ENCODE measurements at places on chromosomes 13 and 19. TPM values are rescaled to one million over a fixed set of nuclear protein-coding genes. Genes with fewer than 3 reads are reported as not detected.
A peak's percentile ranks its signal among the peaks of the same experiment; 100 is the strongest.

DNA sequence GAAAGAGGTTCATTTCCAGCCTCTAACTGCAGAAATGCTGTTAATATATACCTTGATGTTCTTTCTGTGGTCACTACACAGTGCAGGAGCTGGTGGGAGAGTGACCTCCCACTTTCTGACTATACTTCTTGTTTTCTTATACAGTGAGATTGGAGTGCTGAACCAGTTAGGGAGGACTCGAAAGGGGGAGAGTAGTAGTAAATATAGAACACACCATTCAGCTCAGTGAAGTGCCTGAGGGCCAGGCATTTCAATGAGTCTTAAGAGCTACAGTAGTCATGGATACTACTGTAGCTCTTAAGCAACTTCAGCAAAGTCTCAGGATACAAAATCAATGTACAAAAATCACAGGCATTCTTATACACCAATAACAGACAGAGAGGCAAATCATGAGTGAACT, 372.9 kb downstream of the MTUS2 start:
- DNase-seq = no peak

DNA sequence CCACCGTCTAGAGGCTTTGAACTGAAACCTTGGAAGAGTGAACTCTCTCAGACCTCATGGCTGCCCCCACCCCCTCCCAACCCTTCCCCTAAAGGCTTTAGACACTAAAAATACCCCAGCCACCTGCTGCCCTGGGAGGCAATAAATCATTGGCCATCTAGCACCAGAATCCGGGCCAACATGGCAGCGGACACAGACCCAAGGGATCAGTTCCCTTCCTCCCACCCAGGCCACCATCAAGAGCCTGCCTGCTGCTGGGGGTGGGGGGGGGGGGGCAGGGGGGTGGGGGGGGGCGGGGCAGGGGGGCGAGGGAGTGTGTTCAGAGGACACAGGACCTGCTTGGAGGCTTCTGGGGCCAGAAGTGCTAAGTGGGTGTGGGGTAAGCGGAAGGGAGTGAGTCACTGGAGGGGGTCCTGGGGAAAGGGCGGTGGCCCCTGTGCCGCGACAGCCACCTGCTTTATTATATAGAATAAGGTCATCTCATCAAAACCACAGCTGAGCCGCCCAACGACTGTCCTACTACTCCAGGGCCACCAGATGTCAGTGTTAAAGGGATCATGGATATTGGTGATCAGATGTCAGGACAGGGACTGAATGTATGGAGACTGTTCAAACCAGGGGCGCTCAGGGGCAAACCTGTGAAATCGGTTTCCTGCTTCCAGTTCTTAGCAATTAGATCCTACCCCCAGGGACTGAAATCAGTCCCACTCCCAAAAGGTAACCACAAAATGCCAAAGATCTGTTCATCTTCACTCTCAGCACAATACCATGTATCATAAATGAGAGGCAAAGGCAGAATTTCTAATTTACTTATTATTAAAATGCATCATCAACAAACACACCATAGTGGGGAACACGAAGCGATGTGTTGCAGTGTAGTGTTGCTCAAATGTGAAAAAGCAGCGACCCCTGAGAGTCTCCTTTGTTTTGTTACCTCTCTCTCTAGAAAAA, 24.3 kb downstream of the ARL11 start:
- DNase-seq = peak; percentile 25

The MED4 gene
- 63.1 TPM for total RNA-seq

- no peak for DNase-seq
Observed at GRCh38 chr13:25732111-25732865, 319.5 kb downstream of the SHISA2 start.

DNA sequence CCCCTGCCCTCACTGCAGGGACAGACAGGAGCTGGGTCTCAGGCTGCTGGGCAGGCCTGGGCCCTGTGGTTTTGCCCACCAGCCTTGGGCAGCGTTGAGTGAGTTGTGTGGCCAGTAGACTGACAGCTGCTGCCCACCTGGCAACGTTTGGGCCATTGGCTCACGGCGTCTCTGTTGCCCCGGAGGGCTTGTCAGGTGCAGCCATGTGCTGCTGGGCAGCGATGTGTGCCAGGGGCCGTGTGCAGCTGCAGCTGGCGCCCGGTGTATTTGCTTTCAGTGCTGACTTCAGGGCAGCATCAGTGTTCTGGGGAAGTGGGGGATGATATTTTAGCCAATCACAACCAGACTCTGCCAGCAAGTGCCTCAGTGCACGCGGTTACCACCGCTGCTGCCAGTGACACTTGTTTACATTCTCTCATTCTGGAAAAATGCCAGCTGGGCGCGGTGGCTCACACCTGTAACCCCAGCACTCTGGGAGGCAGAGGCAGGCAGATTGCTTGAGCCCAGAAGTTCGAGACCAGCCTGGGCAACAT, 10.6 kb downstream of the FZR1 start:
- DNase-seq = peak; percentile 61

GRCh38 chr19:32830231-32831014, 39.1 kb downstream of the SLC7A9 start:
- DNase-seq = no peak

DNA sequence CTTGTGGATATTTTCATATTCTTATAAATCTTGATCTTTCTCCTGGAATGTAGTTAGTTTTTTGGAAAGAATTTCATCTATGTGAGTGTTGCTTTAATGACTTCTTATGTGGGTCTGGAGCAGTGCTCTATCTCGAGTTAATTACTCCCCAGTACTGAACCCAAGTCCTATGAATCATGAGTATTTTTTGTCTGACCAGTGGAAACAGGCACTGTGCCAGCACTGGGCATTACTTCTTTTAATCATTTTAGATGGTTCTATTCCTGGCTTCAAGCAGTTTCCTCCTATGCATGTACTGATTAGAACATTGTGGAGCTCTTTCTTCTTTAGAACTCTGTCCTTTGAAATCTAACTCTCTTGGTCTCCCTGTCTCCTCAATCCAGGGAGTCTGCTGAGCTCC, 466.3 kb downstream of the PCDH17 start:
- DNase-seq = no peak

DNA sequence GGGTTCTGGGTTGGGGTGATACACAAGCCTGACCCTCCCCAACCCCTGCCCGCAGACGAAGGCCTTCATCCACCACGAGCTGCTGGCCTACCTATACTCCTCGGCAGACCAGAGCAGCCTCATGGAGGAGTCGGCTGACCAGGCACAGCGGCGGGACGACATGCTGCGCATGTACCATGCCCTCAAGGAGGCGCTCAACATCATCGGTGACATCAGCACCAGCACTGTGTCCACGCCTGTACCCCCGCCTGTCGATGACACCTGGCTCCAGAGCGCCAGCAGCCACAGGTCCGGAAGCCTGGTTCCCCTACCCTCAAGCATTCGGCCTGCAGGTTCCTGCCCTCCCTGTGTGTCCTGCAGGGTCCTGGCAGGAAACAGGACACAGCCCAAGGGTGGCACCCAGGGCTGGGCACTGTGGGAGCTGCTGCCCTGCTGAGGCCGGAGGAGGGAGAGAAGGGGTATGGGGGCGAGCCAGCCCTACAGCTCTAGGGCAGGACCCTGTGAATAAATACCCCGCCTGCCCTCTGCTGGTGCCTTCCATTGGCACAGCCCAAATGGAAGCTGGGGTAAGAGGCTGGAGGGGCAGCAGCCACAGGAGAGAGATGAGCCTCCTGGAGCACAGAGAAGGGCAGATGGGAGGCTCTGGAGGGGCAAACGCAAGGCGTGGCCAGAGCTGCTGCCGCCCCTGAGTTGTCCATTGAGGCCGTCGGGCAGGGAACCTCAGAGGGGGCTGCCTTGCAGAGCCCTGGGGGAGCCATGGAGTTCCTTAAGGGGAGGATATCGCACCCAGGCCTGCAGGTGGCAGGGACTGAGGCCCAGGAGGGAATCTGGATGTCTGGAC, 6.8 kb downstream of the TMED1 start:
- DNase-seq = no peak

The HIPK4 gene
- total RNA-seq = not detected

- no peak for DNase-seq
Observed at GRCh38 chr19:504616-505015, 2.7 kb upstream of the TPGS1 start.

- DNase-seq = no peak
Observed at GRCh38 chr19:45674946-45675345, 6.9 kb downstream of the GIPR start.

The TIMM44 gene
- total RNA-seq = 59.9 TPM

DNA sequence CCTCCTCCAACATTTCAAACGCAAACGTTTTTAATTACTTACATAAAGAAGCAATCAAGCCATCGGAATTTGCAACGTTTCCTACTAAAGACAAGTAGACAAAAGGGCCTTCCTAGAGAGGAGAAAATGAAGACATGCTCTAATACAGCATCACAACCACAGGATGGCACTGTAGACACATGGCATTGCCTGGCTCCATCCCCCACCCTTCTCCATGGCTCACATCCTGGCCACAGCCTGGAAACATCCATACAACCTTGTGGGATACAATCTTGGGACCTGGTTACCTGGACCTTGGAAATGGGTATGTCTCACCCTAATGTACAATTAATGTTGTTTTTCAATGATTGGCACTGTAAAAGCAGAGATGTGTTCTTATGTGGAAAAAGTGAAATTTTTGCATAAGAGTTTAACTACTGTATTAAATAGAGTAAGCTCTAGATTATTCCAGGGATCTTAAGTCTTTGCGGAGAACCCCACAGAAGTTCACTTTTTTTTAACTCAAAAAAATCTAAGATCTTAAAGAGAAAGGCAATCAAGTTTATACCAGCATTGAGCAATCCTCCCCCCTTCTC, 21.5 kb downstream of the EBPL start:
- DNase-seq = peak; percentile 30

DNA sequence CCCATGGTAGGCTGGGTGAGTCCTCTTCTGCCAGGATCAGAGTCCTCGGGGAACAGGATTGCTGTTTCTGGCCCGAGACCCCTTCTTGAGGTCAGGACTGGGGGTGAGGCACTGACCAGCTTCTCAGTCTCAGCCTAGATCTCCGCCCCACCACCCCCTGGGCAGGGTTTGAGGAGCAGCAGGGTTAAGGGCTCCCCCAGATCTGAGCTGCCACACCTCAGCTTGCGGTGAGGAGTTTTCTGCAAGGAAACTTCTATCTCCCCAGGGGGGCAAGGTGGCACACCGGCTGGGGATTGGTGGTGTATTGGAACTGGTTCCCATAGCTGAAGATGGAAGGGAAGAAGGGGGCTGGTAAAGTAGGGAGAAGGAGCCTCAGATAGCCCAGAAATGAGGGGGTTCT, 19.5 kb downstream of the CHST8 start:
- DNase-seq = no peak

DNA sequence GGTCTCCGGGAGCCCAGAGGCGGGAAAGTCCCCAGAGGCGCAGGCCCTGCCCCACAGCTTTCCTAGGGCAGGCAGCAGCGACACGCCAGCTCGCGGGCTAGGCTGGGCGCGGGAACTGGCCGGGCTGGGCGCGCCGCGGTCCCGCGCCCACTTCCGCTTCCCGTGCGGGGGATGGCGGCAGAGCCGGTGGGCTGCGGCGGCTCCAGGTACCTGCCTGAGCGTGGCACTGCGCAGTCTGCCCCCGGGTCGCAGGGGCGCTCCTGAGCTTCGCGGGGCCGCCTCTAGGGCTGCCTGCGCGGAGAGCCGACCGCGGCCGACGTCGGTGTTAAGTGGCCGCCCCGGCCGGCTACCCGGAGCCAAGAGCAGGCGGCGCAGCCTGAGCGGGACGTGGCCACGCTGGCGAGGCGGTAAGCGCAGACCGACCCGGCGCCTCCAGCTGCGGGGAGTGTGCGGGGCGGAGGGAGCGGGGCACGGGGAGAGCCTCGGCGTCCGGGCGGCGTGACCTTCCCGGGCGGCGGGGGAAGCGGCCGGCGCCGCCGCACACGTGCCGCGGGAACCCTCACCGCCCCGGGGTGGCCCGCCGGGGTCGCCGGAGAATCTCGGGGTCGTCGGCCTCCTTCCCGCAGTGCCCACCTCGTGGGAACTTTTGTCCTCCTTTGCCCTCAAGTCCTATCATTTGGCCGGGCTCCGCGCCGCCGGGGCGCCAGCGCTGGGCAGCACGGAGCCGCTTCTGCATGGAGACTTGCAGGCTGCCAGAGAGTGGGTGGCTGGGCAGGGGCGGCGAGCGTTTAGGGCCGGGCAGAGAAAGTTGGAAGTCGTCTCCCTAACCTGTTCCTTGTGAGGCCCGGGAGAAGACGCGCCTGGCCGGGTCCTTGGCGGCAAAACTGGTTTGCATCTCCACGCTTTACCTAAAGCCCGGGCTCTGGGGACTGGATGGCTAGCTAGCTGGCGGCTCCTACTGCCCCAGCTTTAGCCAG, 31.4 kb upstream of the MPHOSPH8 start:
- peak; percentile 26 for DNase-seq

GRCh38 chr13:43663474-43664090, 123.2 kb downstream of the ENOX1 start:
- DNase-seq = no peak

DNA sequence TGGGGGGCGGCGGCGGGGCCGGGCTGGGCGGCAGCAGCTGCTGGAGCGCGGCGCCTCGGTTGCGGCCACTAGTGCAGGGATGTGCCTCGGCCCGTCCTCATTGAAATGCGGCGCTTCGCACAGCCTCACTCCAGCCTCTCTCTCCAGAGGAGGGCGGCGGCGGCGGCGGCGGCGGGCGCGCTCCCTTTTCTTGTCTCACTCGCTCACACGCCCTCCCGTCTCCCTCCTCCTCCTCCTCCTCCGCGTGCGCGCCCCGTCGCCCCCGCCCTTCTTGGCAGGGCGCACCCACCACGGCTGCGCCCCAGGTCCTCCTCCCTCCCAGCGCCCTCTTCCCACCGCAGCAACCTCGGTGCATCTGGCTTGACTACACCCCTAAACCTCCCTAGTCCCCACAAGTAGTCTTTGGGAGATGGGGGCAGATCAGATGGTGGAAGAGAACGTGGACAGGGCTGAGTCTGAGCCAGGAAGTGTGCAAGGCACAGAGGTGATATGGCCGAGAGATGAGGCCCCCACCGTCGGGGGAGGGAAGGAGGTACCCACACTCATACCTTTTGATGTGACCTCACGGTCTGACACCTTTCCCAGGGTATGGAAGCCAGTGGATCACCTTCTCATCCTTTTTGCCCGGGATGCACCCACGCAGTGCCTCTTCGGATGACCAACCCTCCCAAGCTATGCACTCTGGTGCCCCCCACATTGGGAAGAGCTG, at the start of gene DCLK1:
Gene DCLK1 (minus strand): TSS at position 161 of the 709 bp plus-strand sequence.
- DNase-seq = no peak

DNA sequence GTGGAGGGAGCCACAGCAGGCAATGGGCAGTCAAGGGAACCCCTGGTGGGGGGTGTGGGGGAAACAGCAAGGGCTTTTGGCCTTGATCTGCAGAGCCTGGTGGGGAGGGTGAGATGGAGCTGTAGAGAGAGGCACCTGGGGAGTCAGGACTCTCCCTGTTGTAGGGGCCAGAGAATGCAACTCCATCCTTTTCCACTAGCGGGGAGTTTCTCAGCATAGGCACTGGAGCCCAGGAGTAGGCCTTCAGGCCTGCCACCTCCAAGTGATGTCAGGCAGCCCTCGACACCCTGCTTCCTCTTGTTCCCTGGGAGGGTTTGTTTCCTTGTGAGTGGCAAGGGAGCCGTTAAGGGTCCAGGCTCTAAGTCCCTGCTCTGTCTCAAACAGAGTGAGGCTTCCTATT, 25.0 kb downstream of the MEGF8 start:
- no peak for DNase-seq
